ENCODE measurements at places on chromosomes 2 and 18. TPM values are rescaled to one million over a fixed set of nuclear protein-coding genes. Genes with fewer than 3 reads are reported as not detected.

- peak; percentile 57 for DNase-seq
Measured at GRCh38 chr18:45664824-45665763, 49.8 kb downstream of the SLC14A2 start.

DNA sequence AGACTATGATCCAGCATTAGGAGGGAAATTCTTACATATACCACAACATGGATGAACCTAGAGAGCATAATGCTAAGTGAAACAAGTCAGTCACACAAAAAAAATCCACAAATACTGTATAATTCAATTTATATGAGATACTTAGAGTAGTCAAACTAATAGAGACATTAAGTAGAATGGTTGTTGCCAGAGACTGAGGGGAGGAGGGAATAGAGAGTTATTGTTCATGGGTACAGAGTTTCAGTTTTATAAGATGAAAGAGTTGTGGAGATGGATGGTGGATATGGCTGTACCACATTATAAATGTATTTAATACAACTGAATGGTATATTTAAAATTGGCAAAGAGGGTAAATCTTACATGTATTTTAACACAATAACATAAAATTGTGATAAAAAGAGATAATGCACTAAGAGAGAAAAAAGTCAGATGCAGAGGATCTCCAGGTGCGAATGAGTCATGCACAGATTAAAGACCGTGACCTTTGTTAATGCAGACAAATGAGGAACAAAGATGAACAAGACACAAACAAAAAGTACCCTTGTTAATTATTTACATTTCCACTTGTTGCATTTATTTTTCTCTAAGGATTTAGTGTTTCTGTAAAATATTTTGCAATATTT lies 541.7 kb upstream of the MEX3C start:
- no peak for DNase-seq

- DNase-seq, result no peak
Measured at GRCh38 chr2:152485954-152486736, 151.2 kb downstream of the FMNL2 start.

GRCh38 chr2:176691471-176691870 lies 422.2 kb downstream of the MTX2 start:
- DNase-seq, result no peak

DNA sequence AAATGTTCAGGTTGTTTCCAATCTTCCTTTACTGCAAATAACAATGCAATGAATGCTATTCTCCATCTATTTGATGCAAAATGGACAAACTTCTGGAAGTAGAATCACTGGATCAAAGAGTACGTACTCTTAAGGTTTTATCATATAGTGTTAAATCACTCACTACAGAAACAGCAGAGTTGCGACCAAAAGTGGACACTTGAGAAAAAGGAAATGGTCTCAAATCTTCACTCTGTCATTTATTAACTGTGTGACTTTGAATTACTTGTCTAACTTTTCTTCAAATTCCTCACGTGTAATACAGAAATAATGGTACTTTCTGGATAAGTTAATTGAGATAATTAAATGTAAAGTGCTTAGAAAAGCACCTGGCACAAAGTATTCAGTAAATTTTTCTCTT lies 78.1 kb downstream of the CERKL start:
- DNase-seq, result no peak

DNA sequence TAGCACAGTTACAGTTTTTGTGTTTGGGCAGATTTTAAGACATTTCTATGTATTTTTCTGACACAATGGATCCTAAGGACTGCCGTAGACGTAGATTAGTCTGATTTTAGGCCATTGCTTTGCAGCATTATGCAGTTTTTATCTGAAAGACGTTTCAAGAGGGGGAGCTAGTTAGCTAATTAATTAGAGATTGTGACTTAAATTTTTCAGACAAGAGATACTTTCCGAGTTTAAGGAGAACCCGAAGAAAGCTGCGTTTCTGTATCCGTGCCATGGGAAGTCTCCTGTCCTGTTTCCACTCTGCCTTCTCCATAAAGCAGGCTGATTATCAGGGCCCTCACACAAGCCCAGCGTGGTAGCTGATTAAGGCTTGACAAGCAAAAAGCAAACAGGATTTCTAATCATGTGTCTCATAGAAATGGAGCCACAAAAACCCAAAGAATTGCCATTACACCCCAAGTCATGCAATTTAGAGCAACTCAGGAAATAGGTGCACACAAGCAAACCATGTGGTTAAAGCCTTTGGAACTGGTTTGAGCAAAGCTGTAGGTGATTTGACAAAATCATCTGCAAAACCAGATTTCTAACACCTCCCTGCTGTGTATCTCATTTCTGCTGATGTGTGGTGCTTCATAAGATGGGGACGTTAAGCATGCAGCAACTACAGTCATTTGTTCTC lies 808.1 kb downstream of the RNF144A start:
- no peak for DNase-seq

- peak; percentile 27 for DNase-seq
Measured at GRCh38 chr2:217142649-217143266, 282.9 kb upstream of the TNP1 start.

- no peak for DNase-seq
Measured at GRCh38 chr2:173962583-173963110, 2.5 kb downstream of the SP3 start.

GRCh38 chr2:130776550-130776949 lies 21.2 kb downstream of the AMER3 start:
- no peak for DNase-seq

DNA sequence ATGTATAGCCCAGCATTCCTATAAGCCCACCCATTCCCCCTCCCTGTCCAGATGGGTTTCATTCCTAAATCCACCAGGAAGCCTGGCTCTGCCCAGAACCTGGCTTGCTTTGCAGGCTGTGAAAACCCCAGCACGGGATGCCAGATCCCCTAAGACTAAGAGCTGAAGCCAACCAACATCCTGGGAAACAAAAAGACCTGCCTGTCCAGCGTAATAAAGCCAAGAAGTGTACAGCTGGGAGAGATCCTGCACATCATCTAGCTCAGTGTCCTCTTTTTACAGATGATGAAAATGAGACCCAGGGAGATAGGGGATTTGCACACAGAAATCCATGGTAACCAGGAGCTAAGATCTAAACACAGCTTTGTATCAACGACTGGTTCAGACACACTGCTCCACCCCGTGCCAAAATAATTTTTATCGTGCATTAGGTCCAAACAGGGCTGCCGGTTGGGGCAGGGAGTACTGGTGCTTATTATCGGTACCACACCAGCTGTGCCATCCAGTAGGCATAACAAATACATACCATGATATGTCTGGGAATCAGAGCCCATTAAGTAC lies 2.9 kb downstream of the RND3 start:
- no peak for DNase-seq

- no peak for DNase-seq
Measured at GRCh38 chr2:112821682-112822081, 14.9 kb downstream of the IL1B start.

ALK gene
- total RNA-seq, result not detected

CMPK2 gene
- total RNA-seq, result not detected

SP140 gene
- total RNA-seq, result 0.34 TPM

PDE1A gene
- total RNA-seq, result 3.5 TPM
